Trophoblast cell (in vitro differentiated cells and primary cell): ENCODE measurements at places on chromosomes 13 and 19.
A peak's percentile ranks its signal among the peaks of the same experiment; 100 is the strongest.

GRCh38 chr19:42122691-42123607 lies 9.3 kb downstream of the POU2F2 start:
- no peak overlapping the region for H3K27ac ChIP-seq
- H3K36me3 ChIP-seq = no peaks in the 10 kb centered on the region
- no peaks in the 10 kb centered on the region for H3K27me3 ChIP-seq
- peaks cover 12% of the 10 kb centered on the region for H3K4me1 ChIP-seq

- no peaks in the 10 kb centered on the region for H3K27me3 ChIP-seq
- no peak overlapping the region for H3K27ac ChIP-seq
- H3K4me3 ChIP-seq = no peak overlapping the region
- H3K4me1 ChIP-seq = no peaks in the 10 kb centered on the region
- H3K36me3 ChIP-seq = no peaks in the 10 kb centered on the region
Observed at GRCh38 chr13:94433055-94433961, 46.2 kb downstream of the DCT start.

- H3K36me3 ChIP-seq = no peaks in the 10 kb centered on the region
- DNase-seq = peak; percentile 71
- H3K27me3 ChIP-seq = no peaks in the 10 kb centered on the region
- H3K4me1 ChIP-seq = no peaks in the 10 kb centered on the region
Observed at GRCh38 chr13:45310341-45311131, 30.4 kb downstream of the TPT1 start.

GRCh38 chr13:98816406-98816805 lies 63.9 kb upstream of the SLC15A1 start:
- peaks cover 11% of the 10 kb centered on the region for H3K36me3 ChIP-seq
- H3K4me1 ChIP-seq = no peaks in the 10 kb centered on the region
- no peaks in the 10 kb centered on the region for H3K27me3 ChIP-seq
- no peak overlapping the region for H3K27ac ChIP-seq
- no peak for DNase-seq

- H3K4me3 ChIP-seq = no peak overlapping the region
- no peaks in the 10 kb centered on the region for H3K4me1 ChIP-seq
- no peaks in the 10 kb centered on the region for H3K27me3 ChIP-seq
- H3K27ac ChIP-seq = no peak overlapping the region
Observed at GRCh38 chr19:30153326-30154210, 211.5 kb downstream of the URI1 start.

DNA sequence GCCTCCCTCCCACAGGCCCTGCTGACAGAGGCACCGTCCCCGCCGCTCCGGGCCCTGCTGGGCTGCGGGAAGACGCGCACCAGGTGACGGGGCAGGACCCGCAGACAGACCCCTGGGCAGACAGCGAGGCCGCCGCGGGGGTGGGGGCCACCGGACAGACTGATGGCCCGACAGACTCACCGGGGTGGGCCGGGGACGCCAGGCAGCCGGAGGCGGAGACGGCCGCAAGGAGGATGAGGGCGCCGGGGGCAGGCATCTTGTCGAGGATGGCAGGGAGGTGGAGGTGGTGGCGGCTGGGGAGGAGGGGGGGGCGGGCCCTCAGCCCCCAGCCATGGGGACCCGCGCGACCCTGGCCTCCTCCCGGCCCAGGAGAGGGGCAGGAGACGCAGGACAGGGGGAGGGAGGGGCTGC lies 309 bp downstream of the LMTK3 start:
- H3K4me1 ChIP-seq = peaks cover 3% of the 10 kb centered on the region
- H3K4me3 ChIP-seq = no peak overlapping the region
- H3K27ac ChIP-seq = no peak overlapping the region
- DNase-seq = peak; percentile 75

DNA sequence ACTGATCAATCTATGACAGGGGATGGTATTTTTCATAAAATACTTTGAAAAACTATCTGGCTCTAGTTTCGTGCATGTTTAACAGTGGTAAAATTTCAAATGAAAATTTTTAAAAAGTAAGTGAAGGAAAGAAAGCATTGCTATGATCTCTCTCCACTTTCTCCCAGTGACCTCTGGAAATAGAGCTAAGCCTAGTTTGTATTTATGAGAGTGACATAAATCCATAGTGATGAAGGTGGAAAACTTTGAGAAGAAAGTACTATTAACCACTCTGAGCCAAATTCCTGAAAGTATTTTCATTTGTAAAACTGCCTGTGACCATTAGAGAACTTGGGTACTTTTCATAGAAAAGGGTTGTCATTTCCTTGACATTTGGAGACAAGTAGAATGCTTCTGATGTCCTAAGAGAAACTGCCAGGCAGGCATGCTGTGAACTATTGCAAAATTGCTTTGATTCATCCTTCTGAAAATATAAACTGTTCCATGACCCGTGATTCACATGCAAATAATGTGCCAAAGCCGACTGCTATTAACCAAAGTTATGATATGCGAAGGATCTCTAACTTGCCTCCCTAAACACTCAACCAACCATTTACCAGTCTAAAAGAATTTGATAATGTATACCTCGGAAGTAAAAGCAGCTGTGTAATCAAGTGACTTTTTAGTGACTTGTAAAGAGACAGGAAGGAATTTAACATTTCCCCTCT lies 133.2 kb downstream of the VWA8 start:
- H3K4me3 ChIP-seq = no peak overlapping the region
- no peaks in the 10 kb centered on the region for H3K4me1 ChIP-seq
- no peaks in the 10 kb centered on the region for H3K36me3 ChIP-seq
- no peak overlapping the region for H3K27ac ChIP-seq
- DNase-seq = peak; percentile 63

GRCh38 chr19:1748115-1748872 lies 5.0 kb upstream of the ONECUT3 start:
- DNase-seq = no peak
- H3K4me1 ChIP-seq = no peaks in the 10 kb centered on the region
- no peak overlapping the region for H3K4me3 ChIP-seq
- peaks cover 79% of the 10 kb centered on the region for H3K27me3 ChIP-seq

- no peaks in the 10 kb centered on the region for H3K27me3 ChIP-seq
- no peak for DNase-seq
- H3K27ac ChIP-seq = no peak overlapping the region
- H3K36me3 ChIP-seq = no peaks in the 10 kb centered on the region
- peaks cover 5% of the 10 kb centered on the region for H3K4me1 ChIP-seq
Observed at GRCh38 chr19:18700501-18701249, 17.2 kb downstream of the CRTC1 start.

DNA sequence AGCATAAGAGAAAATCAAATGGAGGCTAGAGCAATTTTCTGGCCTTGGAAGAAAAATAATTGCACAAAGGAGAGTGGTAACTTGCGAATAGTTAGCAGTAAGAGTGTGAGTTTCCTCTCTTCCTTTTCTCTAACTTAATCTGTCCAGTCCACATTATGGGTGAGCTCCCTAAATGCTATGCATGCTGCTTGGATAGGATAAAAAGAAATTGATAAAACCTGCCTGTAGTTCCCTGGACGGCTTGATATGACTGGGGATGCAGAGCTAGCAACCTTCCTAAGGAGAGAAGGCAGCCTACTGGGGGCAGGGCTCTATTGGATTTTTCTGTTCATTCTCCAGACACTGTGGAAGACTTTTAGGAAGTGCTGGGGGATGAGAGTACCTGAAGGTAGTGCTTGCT lies 311.3 kb downstream of the LMO7 start:
- no peak overlapping the region for H3K27ac ChIP-seq
- H3K4me1 ChIP-seq = no peaks in the 10 kb centered on the region
- H3K4me3 ChIP-seq = no peak overlapping the region
- no peaks in the 10 kb centered on the region for H3K27me3 ChIP-seq
- no peaks in the 10 kb centered on the region for H3K36me3 ChIP-seq

GRCh38 chr13:113179374-113180230 lies 21.2 kb downstream of the PROZ start:
- H3K27ac ChIP-seq = no peak overlapping the region
- no peak for DNase-seq
- H3K4me3 ChIP-seq = no peak overlapping the region
- H3K36me3 ChIP-seq = peaks cover 53% of the 10 kb centered on the region
- no peaks in the 10 kb centered on the region for H3K27me3 ChIP-seq
- H3K4me1 ChIP-seq = no peaks in the 10 kb centered on the region

DNA sequence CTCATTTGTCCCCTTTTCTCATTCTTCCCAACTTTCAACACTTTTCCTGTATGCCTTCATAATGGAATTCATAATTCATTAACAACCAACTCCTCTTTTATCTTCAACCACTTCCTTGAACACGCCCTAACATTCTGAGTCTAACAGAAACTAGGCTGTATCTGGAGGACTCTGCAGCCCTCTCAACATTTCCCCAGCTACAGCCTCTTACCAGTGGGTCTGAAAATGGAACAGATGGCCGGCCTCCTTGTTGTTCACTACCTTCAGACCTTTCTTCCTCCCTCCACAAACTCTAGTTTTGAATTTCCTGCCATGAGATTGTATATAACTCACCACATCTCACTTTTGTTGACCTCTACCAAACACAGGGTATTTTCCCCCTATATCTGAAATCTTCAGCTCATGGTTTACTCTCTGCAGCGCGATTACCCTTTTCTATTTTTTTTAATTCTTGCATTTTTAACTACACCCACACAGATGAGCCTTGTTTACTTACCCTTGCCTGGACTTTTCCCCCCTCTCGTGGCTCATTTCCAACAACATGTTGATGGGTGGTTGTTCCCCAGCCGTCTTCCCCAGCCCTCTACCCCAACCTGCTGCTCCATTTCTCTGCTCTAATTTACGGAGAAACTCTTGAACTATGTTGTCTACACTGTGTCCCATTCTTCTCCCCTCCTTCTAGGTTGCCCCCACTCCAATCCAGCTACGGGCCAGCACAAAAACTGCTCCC lies 846 bp downstream of the ZNF790 start:
- peak overlapping the region; percentile 93 for H3K4me3 ChIP-seq
- H3K4me1 ChIP-seq = peaks cover 3% of the 10 kb centered on the region
- H3K27me3 ChIP-seq = no peaks in the 10 kb centered on the region
- H3K36me3 ChIP-seq = peaks cover 2% of the 10 kb centered on the region
- H3K27ac ChIP-seq = no peak overlapping the region
- DNase-seq = no peak

DNA sequence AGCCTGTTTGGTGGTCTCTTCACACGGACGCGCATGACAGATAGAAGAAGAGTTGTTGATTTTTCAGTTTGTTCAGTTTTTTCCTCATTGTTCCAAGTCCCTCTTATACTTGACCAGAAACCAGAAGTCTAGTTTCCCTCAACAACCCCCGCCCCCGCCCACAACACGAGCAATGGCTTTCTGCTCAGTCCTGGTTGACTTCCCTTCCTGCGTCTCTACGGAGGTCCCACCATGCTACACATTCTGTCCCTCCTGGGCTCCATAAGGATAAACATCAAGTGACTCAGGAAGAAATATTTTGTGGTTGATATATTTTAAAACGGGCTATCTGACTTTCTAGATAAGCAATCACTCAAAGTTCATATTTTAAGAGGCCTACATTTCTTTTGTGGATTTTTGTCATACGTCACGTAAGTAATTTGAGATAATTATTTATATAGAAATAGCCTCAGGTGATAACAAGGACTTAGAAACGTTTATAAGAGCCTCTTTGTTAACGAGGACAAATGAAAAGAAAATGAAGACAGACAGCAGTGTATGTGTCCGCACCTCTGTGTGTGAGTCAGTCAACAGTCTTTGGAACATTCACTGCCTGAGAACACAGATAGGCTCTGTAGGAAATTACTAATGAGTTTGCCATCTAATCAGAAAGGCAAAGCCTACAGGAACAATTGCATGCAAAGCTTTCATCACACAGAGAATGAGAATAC lies 214.4 kb downstream of the RAP2A start:
- no peaks in the 10 kb centered on the region for H3K27me3 ChIP-seq
- H3K36me3 ChIP-seq = no peaks in the 10 kb centered on the region
- DNase-seq = peak; percentile 64
- no peak overlapping the region for H3K4me3 ChIP-seq

DNA sequence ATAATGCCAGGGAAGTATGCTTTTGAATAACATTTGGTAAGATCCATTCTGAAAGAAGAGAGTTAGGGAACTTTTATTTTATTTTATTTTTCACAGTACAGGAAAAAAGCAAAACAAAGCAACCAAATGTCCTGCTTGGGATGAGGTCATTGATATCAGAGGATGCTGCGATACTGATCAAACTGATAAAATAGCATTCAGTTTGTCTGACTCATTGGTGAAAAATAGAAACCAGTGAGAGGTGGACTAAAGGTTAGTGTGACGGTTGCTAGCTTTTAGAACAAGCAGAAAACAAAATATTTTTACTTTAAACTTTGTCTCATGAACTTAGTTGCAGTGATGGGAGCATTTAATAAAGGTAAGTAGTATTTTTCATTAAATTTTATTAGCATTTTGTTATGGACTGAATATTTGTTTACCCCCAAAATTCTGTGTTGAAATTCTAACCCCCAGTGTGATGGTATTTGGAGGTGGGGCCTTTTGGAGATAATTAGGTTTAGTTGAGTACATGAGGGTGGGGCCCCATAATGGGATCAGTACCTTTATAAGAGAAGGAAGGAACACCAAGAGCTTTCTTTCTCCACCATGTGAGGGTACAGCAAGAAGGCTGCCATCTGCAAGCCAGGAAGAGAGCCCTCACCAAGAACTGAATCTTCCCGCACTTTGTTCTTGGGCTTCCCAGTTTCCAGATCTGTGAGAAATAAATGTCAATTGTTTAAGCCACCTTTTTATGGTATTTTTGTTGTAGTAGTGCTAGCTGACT lies 37.3 kb downstream of the ITGBL1 start:
- H3K4me1 ChIP-seq = peaks cover 2% of the 10 kb centered on the region
- H3K27me3 ChIP-seq = no peaks in the 10 kb centered on the region
- H3K27ac ChIP-seq = no peak overlapping the region

GRCh38 chr13:75788481-75788981 lies 152.4 kb downstream of the LMO7 start:
- peaks cover 2% of the 10 kb centered on the region for H3K4me1 ChIP-seq
- peak; percentile 6 for DNase-seq
- H3K36me3 ChIP-seq = no peaks in the 10 kb centered on the region
- H3K27me3 ChIP-seq = no peaks in the 10 kb centered on the region
- no peak overlapping the region for H3K4me3 ChIP-seq
- H3K27ac ChIP-seq = no peak overlapping the region

GRCh38 chr19:14381689-14382474 lies 638 bp downstream of the ADGRE5 start:
- H3K36me3 ChIP-seq = no peaks in the 10 kb centered on the region
- H3K27ac ChIP-seq = no peak overlapping the region
- DNase-seq = peak; percentile 72
- no peaks in the 10 kb centered on the region for H3K27me3 ChIP-seq
- peaks cover 26% of the 10 kb centered on the region for H3K4me1 ChIP-seq

DNA sequence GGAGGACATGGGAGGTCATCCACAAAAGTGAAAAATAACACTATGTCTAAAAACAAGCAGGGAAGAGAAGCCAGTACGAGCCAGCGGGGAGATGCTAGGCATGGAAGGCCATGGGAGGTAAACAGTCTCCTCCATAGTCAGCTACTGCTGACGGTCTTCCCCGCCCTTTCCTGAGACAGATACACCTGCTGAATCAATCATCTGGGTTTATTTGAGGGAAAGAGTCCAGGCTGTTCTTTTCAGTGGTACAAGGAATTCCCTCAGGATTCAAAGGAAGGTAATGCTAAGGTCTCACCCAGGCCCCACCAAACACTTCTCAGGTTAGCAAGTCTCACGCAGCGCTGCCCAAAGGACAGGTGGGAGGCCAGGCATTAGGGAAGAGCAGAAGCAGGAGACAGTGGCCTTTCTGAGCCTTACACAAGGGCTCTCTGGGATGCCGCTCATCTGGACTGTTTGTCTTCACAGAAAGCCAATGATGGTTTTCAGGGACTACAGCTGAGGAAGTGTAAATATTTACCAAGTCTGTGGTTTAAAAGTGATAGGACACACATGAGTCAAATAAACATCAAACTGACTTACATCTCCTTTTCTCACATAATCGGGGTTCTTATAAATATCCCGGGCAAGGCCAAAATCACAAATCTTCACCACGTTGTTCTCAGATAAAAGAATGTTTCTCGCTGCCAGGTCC lies 173.9 kb downstream of the FLT1 start:
- no peak for DNase-seq
- H3K4me3 ChIP-seq = no peak overlapping the region
- H3K27me3 ChIP-seq = no peaks in the 10 kb centered on the region
- H3K4me1 ChIP-seq = peaks cover 14% of the 10 kb centered on the region
- H3K27ac ChIP-seq = no peak overlapping the region
